Small intestine (tissue), 16 donors: ENCODE measurements at places on chromosomes 3 and 15.

DNA sequence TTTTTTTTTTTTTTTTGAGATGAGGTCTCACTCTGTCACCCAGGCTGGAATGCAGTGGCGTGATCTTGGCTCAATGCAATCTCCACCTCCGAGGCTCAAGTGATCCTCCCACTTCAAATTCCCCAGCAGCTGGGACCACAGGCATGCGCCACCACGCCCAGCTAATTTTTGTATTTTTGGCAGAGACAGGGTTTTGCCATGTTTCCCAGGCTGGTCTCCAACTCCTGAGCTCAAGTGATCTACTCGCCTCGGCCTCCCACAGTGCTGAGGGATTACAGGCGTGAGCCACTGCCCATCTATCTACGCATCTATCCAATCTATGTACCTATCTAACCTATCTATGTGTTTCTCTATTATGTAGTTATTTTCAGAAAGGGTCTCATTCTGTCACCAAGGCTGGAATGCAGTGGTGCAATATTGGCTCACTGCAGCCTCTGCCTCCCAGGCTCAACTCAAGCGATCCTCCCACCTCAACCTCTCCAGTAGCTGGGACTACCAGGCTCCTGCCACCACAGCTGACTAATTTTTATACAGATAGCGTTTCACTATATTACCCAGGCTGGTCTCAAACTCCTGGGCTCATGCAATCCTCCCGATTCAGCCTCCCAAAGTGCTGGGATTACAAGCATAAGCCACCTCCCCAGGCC is 20.2 kb upstream of the GPX1 start:
- DNase-seq: no peak

GRCh38 chr15:92845126-92845508 is 55.0 kb upstream of the CHD2 start:
- peak; percentile 82 for DNase-seq

DNA sequence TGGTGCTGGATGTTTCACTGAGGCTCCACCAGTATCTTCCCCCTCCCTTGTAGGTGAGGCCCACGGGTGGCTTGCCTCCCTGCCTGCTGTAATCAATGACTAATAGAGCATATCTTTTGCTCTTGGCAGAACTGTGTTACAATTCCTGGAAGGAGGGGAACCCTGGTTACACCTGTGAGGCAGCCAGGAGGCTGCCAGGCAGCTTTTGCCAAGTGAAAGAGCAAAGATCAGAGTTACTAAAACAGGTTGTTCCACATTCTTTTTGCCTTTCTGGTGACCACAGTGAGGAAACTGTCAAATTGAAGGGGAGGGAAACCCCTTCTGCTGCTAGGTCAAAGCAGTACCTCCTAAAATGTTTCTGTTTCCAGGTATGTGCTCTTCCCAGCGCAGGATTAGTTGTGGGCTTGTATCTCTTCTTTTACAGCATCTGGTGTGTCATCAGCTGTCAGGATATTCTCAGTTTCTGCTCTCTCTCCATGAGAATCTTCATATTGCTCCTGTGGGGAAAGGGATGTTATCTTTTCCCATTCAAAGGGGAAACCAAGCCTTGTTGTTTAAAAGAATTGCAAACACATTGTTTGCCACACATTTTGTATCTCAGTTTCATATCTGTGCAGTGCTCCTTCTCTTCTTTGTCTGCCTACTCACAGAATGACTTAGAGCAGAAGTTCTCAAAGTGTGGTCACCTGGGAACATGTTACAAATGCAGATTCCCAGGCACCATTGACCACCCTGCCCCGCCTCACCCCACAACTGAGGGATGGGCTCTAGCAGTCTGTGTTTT is 137.4 kb upstream of the UMPS start:
- peak; percentile 93 for DNase-seq

DNA sequence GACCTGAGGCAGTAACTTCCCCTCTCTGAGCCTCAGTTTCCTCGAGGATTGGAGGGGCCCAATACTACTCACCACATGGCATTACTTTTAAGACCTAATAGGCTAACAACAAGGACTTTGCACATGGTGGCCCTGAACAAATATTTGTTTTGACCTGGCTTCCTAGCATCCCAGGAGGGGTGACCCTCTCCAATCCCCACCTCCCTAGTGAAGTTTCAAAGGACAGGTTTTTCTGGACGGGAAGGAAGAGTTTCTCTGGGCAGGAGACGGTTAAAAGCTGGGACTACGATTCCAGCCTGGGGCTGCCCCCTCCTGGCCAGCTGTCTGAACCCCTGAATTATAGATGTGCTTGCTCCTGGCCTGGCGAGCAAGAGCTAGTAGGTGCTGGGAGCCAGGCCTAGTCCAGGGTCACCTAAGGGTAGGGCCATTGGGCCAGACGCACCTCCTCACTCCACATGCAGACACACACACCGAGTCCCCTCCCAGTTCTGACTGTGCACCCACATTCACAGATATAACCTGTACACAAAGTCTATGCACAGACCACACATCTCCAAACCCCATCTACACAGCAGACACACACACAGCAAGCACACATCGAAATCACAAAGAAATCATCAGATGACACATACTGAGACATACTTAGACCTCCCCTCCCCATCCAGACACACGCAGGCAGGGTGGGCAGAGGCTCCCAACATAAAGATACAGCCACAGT is 2.7 kb upstream of the ISL2 start:
- DNase-seq: no peak

DNA sequence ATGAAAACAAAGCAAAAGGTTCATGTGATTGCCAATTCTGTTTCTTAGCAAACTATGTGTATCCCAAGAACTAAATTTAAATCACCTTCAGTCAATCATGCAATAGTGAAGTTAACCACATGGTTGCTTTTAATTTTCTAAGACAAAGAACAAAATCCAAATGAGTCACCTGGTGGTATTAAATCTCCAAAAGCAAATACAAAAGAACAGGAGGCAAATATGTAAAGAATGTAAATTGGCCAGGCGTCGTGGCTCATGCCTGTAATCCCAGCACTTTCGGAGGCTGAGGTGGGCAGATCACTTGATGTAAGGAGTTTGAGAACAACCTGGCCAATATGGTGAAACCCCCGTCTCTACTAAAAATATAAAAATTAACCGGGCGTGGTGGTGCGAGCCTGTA is 54.2 kb upstream of the PIK3R4 start:
- DNase-seq: no peak

- DNase-seq: peak; percentile 44
Measured at GRCh38 chr15:62071711-62072308, 5.0 kb downstream of the C2CD4A start.

DNA sequence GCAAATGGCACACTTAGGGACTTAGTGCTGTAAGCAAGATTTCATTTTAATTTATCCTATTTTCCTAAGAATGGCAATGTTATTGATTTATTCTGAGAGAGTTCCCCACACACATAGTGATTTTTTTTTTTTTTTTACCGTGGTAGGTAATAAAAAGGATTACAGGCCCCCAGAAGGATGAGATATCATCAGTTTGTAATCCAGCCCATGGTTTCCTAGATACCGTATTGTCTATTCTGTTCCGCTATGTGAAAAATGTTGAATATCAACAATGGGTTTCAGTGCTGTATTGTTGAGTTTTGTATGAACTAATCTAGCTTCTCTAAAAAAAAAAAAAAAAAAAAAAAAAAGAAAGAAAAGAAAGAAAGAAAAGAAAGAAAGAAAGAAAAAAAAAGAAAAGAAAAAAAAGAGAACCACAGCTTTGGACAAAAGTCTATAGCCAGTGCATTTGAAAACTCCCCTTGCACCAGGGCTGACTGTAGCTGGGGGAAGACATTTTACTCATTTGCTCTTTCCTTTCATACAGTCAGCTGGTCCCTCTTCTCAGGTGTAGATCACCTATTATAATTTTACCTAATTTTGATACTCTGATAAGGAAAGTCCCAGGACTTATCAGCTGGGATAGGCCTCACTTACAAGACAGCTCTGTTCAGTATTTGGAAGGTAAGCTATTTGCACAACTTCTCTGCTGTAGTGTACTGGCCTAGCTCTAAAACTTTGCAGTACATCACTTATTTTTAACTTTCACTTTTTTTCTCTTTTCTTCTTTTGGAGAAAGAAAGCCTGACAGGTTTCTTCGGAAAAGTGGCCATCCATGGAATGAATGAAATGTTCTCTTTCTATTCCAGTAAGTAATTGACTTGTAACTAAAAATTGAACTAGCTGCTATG is 101.4 kb upstream of the SOX2 start:
- no peak for DNase-seq

DNA sequence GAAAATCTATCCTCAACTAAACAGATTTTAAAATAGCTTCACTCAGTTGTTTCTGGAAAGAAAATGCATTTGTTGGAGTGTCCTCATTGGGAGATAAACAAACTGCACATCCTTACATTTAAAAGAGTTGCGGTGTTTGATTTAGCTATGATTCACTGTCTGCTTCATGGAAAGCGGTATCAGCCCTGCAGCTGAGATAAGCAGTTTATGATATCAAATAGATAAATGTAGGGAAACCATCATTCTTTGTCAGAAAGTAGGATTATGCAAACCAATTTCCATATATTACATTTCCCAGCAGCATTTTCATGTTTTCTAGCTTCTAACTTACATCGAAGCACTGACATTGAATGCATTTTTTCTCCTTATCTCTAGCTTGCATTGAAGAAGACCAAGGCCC is 698.9 kb downstream of the DIPK2A start:
- DNase-seq: no peak

GRCh38 chr3:66121318-66121717 is 82.6 kb upstream of the MAGI1 start:
- DNase-seq: no peak

- DNase-seq: no peak
Measured at GRCh38 chr3:184391266-184391665, 11.4 kb downstream of the CHRD start.

GRCh38 chr15:33022629-33023028 is 171.9 kb downstream of the FMN1 start:
- no peak for DNase-seq

- DNase-seq: no peak
Measured at GRCh38 chr3:106880206-106880605, 497.0 kb upstream of the CCDC54 start.

DNA sequence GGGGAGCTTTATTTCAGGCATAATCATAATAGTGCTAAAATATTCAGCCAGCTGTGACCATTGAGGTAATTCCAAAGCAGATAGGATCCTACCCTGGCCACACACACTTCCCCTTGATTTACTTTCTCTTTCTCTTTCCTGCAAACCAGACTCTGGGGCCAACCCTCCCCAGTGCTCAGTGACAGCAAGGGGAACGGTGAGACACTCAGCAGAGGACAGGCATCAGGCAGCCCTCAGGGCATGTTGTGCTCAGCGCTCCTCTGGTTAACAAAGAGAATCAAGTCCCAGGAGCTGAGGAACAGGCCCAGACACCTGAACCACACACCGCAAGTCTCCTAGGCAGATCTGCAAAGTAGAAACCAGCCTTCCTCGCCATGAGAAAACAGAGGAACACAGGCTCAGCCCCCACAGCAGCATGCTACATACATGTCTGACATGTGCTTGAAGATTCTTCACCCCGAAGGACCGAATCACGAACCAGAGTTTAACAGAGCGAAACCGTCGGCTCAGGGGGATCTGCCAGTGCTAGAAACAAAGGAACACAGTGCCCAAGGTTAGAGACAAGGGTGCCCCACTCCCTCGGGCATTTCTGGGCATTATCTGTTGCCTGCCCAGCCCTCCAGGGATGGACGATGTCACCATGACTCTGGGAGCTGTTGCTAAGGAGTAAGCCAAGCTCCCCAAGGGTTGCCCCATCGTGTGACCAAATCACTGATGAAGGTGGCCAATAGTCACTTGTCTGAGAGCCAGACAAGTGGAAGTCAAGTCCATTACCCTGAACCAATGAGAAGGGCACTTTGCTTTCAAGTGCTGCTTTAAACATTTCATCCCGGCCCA is 17.5 kb downstream of the HDC start:
- peak; percentile 53 for DNase-seq

DNA sequence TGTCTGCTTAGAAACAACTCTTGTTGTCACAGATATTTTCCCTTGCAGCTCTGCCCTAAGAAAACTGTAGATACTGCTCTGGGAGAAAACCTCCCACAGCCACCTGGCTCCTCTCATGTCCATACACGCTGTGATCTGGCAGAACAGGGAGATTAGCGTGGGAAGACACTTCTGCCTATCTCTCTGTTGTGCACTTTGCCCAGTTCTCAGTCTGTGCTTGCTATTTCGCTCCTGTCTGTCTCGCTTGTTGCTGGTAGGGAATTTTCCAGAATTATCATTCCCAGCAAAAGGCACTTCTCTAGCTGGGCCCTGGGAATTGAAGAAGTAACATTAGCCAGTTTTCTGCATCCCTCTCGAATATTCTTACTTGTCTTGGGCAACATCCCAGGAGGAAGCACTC is 8.1 kb upstream of the GATM start:
- peak; percentile 63 for DNase-seq
